ENCODE measurements at places on chromosomes 5 and 9. TPM values are rescaled to one million over a fixed set of nuclear protein-coding genes. Genes with fewer than 3 reads are reported as not detected.

Gene PDZD2
- 1.3 TPM for total RNA-seq

Gene ADAMTS12
- total RNA-seq, result not detected

GRCh38 chr5:158142156-158142555 lies 283.2 kb upstream of the CLINT1 start:
- no peak for DNase-seq

- DNase-seq, result no peak
Measured at GRCh38 chr9:12657998-12658397, 35.2 kb upstream of the TYRP1 start.

GRCh38 chr5:36611520-36612274 lies 5.3 kb downstream of the SLC1A3 start:
- no peak for DNase-seq
